ENCODE measurements at places on chromosomes 2 and 18. TPM values are rescaled to one million over a fixed set of nuclear protein-coding genes. Genes with fewer than 3 reads are reported as not detected.
A peak's percentile ranks its signal among the peaks of the same experiment; 100 is the strongest.

DNA sequence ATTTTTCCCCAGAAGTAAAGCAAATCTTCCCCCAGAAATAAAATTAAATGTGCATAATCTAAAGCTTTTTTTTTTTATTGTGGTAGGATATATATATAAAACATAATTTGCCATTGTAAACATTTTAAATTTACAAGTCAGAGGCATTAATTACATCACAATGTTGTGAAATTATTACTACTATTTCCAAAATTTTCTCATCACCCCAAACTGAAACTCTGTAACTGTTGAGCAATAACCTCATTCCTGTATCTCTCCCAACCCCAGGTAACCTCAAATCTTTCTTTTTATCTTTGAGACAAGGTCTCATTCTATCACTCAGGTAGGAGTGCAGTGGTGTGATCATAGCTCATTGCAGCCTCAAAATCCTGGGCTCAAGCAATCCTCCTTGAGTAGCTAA lies 11.2 kb downstream of the MRPL19 start:
- no peak for DNase-seq

GRCh38 chr2:71291398-71291797 lies 40.2 kb upstream of the ZNF638 start:
- no peak for DNase-seq

- no peak for DNase-seq
Observed at GRCh38 chr2:38279201-38279600, 97.9 kb downstream of the ATL2 start.

GRCh38 chr2:43800894-43801293 lies 27.1 kb downstream of the DYNC2LI1 start:
- no peak for DNase-seq

GRCh38 chr18:55633032-55633431 lies 45.0 kb upstream of the TCF4 start:
- DNase-seq: peak; percentile 3

DNA sequence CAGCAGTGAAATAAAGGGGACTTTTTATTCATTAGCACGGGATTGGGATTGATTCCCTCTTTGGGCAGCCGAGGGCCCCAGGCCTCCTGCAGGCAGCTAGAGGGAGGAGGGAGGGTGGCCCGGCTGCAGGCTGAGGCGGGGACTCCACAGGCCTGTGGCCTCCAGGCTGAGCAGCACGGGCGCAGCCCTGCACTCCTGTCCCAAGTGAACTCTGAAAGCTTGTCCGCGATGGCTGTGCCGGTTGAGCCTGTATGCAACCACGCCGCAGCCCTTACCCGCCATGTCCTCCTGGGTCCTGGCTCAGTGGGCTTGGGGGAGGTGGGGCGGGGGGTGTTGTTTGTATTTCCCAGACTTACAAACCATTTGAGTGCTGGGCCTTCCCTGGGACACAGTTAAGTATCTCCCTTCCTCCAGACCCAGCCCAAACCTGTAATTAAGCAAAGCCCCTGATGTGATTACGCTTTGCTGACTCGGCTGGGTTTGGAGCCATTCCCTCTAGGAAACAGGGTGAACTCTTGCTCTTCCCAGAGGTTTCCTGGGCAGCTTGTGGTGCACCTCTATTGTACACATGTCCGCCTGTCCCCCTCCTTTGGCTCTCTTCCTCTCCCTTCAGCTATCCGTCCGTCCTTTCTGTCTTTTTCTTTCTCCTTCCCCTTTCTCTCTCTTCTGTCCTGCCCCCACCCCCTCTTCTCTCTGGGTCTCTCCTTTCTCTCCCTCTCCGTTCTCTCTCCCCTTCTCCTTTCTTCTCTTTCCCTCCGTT lies 5.3 kb downstream of the GLI2 start:
- DNase-seq: no peak

- DNase-seq: no peak
Observed at GRCh38 chr2:42810971-42811811, 18.8 kb upstream of the HAAO start.

GRCh38 chr18:3590096-3590630 lies 140.2 kb downstream of the TGIF1 start:
- DNase-seq: no peak

DNA sequence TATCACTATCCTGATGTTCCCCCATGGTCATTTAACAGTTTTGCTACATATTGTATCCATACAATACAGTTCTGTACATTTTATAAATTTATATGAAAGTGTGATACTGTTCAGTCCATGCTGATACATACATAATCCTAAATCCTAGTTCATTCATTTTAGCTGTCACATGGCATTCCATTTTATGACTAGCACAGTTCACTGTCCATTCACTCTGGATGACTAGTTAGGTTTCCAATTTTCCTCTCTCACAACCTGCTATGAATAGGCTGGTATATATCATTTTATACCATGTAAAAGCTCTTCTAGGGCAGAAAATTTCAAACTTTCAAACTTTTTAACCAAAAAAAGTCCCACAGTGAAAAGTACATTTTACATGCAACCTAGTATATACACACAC lies 15.2 kb downstream of the SMAD2 start:
- peak; percentile 26 for DNase-seq

DNA sequence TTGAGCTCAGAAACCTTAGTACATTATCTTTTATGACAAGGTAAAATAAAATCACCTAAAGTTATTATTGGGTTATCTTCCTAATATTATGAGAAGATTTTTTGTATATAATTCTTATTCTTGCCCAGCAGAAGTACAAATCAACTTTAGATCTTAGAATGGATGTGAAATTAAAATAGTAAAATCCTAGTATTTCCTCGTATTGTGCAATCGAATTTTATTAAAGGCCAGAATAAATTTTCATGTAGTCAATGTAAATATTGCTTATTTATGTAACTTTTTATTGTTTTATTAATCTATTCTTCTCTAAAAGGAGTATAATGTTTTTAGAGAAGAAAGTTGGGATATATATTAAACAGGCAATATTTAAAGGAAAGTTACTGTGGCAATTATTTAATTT lies 12.7 kb downstream of the MARS2 start:
- no peak for DNase-seq

- DNase-seq: peak; percentile 83
Observed at GRCh38 chr2:220198896-220199295, 571.5 kb downstream of the SLC4A3 start.

DNA sequence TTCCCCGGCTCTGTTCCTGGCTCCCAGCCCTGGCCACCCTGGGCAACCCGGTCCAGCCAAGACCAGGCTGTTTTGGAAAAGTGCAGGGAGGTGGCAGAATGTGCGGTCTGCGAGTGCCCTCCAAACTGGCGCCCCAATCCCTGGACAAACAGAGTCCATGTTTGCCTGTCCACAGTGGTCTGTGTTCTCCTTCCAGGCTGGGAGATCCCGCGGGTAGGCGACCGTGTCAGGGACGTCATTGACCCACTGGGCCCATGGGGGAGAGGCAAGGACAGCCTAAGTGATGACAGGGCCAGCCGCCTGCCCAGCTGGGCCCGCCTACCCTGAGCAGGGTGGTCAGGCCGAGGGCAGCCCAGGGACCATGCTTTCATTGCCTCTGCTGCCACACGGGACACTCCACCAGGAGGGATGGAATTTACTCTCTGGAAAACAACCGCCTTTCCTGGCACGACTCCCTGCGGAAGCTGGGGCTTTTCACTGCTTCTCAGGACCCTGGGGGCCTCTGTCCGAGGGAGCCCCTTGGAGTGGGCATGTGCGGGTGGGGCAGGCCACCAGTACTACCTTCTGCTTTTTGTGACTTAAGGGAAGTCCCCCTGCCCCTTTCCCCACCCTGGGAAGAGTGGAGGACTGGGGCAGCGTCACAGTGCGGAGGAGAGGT lies 20.1 kb downstream of the CYP26B1 start:
- no peak for DNase-seq

- DNase-seq: no peak
Observed at GRCh38 chr18:58095222-58095621, 51.2 kb downstream of the NEDD4L start.

The CCDC141 gene
- total RNA-seq: 0.40 TPM

The PDCD1 gene
- not detected for total RNA-seq

The TMEM200C gene
- 6.5 TPM for total RNA-seq

The SERPINB13 gene
- not detected for total RNA-seq
